ENCODE measurements at places on chromosomes 16 and 17. TPM values are rescaled to one million over a fixed set of nuclear protein-coding genes. Genes with fewer than 3 reads are reported as not detected.
A peak's percentile ranks its signal among the peaks of the same experiment; 100 is the strongest.

GRCh38 chr17:66625311-66625767 lies 209.6 kb upstream of the CACNG5 start:
- peak; percentile 26 for DNase-seq

GRCh38 chr16:86857807-86858206 lies 279.5 kb downstream of the FOXL1 start:
- no peak for DNase-seq

Gene SLC25A10
- polyA plus RNA-seq: not detected

GRCh38 chr17:56653877-56654276 lies 60.4 kb downstream of the NOG start:
- no peak for DNase-seq

DNA sequence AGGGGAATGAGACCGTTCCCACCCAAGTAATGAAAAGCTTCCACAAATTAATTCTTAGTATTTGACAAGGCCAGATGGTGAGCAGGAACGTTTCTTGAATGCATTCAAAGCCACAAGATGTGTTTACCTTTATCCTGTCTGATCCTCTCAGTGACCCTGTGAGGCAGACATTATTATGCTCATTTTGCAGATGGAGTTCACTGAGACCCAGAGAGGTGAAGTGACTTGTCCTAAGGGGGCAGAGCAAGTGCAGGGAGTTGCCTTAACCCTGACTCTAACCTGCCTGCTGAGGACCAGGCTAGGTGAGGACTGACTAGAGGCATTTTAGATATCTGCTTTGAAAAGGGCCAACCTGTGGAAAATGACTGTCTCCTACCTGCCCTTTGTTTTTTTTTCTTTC lies 156.7 kb downstream of the HAPSTR1 start:
- no peak for DNase-seq
